Lung microvascular endothelial cell (primary cell): ENCODE measurements at places on chromosomes 4 and X. TPM values are rescaled to one million over a fixed set of nuclear protein-coding genes. Genes with fewer than 3 reads are reported as not detected.

KDR gene
- 177 and 192 TPM in 2 replicates for total RNA-seq

VCX gene
- total RNA-seq, result not detected in 2 replicates

CXCL10 gene
- total RNA-seq, result 0.20 and 0.22 TPM in 2 replicates

PIR gene
- total RNA-seq, result 86.1 and 93.8 TPM in 2 replicates

PGAM4 gene
- total RNA-seq, result not detected in 2 replicates

GABRA4 gene
- total RNA-seq, result not detected in 2 replicates

VCX2 gene
- total RNA-seq, result not detected in 2 replicates

UGT2B10 gene
- not detected in 2 replicates for total RNA-seq

ANXA10 gene
- 0.99 TPM in 1 of 2 replicates, not detected in the other for total RNA-seq

TXK gene
- total RNA-seq, result 0.20 TPM in 1 of 2 replicates, not detected in the other

CXorf51A gene
- not detected in 2 replicates for total RNA-seq

DTHD1 gene
- total RNA-seq, result not detected in 2 replicates

GUCY1B1 gene
- 1.4 and 4.1 TPM in 2 replicates for total RNA-seq

TMEM255A gene
- not detected in 2 replicates for total RNA-seq

TMSB15C gene
- 6.1 and 8.3 TPM in 2 replicates for total RNA-seq

TEX13C gene
- not detected in 2 replicates for total RNA-seq

FGB gene
- total RNA-seq, result not detected in 2 replicates

SSX3 gene
- not detected in 2 replicates for total RNA-seq

CNKSR2 gene
- not detected in 2 replicates for total RNA-seq

CXCL8 gene
- 43.4 and 90.9 TPM in 2 replicates for total RNA-seq

ZNF157 gene
- total RNA-seq, result not detected in 2 replicates

MAGEC2 gene
- not detected in 2 replicates for total RNA-seq

RAPGEF2 gene
- total RNA-seq, result 53.6 and 80.6 TPM in 2 replicates

HSFX1 gene
- total RNA-seq, result 0.20 and 0.22 TPM in 2 replicates

CXorf49 gene
- total RNA-seq, result not detected in 2 replicates

NR3C2 gene
- 4.6 TPM in 2 replicates for total RNA-seq

FGFBP2 gene
- not detected in 2 replicates for total RNA-seq

TRMT44 gene
- total RNA-seq, result 6.3 and 9.9 TPM in 2 replicates

LANCL3 gene
- under 0.01 and 0.22 TPM in 2 replicates for total RNA-seq

NPY5R gene
- not detected in 2 replicates for total RNA-seq

HTR2C gene
- not detected in 2 replicates for total RNA-seq

NSUN7 gene
- not detected in 2 replicates for total RNA-seq

RAI2 gene
- 1.1 and 3.4 TPM in 2 replicates for total RNA-seq

STK32B gene
- 13.1 and 17.9 TPM in 2 replicates for total RNA-seq
